Natural killer cell treated with Interleukin-12 subunit alpha and Interleukin-12 subunit beta and Interleukin-15 and Interleukin-18, amount 100 ng/mL, for 72 hours (primary cell): ENCODE measurements at places on chromosomes 13 and 19.

DNA sequence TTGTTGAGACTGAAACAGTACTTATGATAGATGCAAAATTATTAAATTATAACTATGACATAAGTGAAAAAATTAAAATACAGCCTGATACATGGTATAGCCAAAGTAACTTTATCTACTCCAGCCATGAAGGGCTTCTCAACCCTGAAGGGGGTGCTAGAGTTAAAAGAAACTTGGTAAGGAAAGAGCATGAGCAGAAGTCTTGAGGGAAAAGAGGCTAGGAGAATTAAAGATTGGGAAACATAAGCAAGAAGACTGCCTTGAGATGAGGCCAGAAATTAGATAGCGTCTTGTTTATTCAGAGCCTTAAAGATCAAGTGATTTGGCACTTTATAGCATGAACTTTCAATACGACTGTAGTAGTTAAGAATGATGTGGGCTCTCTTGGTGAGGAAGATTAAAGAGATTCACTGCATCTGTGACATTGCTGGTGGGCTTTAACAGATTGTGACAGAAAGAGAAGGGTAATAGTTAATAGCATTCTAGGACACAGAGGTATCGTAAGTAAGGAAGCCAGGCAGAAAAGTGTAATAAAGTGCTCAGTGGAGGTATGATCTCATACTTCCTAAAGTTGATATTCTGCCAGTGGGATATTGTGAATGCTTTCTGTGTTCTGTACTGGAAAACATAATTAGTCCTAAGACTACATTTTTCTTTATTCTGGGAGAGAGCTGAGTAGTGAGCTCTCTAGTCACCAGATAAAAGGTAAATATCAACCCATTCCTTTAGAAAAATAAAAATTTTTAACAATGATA, 385.4 kb upstream of the PRR20A start:
- DNase-seq, result no peak

DNA sequence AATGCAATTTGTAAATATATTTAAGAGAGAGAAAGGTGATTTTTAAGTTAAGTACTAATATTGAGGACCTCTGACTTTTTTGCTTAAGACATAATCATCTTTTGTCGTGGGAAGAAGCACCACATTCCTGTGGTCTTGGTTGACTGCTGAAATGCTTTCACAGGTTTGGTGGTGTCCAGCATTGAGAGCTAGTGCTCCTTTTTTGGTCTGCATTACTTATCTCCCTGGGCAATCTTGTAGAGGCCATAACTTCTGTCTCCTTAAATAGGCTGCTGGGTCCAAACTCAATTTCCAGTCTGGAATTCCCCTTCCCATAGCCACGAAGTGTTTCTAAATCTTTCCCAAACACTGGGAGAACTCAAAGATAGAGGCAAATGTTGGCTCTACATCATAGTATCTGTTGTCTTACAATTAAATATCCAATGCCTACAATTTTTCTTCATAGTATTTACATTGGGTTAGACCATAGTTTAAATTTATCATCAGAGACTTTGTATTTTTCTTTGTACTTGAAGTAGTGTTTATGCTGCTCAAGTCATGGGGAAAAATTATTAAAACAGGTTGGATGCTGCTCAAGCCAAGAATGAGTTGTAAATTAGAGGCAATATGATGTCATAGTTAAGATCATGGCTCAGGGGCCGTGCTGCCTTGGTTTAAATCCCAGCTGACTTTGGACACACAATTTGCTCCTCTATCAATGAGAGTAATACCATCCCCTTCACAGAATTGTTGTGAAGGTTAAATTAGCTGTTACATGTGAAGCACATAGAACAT, 105.6 kb downstream of the POSTN start:
- no peak for DNase-seq

DNA sequence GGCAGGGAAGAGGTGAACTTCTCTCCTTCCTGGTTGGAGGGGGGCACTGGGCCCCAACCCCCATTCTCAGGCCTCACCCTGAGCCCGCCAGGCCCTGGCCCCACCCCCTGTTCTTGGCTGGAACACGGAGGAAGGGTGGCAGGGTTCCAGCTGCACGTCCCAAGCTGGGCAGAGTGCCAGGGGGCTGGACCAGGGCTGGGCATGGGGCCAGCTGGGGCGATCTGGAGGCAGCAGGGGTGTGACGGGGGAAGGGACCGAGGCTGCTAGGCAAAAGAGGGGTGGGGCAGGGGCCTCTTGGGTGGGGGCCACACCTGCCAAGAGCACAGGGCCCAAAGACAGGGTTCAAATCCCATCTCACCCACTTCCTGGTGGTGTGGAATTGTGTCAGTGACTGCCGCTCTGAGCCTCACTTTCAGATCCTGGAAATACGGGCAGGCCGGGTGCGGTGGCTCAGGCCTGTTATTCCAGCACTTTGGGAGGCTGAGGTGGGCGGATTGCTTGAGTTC, 2.2 kb downstream of the HIF3A start:
- no peak for DNase-seq

DNA sequence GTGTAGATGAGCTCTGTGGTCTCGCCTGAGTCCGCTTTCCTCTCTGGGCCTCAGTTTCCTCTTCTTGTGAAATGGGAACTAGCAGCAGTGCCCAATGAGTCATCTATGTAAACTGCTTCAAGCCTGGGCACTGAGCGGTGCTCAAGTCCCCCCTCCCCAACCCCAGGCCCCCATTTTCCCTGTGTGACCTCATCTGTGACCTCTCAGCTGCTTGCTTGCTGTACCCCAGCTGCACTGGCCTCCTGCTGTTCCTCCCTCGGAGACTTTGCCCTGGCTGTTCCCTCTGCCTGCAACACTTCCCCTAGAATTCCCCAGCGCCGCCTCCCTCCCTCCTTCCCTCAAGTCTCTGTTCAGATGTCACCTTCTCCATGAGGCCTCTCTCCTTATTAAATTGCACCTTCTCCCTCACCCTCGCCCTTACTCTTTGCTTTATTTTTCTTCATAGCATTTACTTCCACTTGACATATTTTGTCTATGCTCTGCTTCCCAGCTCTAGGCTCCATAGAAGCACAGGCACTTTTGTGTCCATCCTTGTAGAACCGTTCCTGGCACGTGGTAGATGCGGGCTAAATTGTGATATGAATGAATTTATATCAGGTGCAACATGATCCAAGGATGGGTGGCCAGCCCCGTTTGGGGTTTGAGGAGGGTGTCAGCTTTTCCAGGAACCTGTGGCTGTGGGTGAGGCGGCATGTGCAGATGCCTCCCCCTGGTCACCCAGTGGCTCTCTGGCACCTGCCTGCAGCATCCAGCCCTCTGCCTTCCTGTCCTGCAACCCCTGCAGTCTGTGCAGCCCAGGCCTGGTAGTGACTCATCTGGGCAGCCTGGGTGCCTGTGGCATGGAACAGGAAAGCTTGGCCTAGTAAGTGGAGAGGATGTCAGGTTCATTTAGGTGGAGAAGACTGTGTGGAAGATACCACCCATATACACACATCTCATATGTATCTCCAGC, 26.3 kb downstream of the SIPA1L3 start:
- DNase-seq, result no peak

- DNase-seq, result no peak
These were observed 4.6 kb upstream of the CCNP start for GRCh38 chr19:40231057-40231456.
